Bronchial epithelial cell (primary cell): ENCODE measurements at places on chromosomes 5 and 9.
A peak's percentile ranks its signal among the peaks of the same experiment; 100 is the strongest.

GRCh38 chr5:53355316-53355715, 125.1 kb upstream of the FST start:
- peak; percentile 84 for DNase-seq

GRCh38 chr5:94941122-94941755, 322.8 kb downstream of the SLF1 start:
- peak; percentile 12 for DNase-seq

DNA sequence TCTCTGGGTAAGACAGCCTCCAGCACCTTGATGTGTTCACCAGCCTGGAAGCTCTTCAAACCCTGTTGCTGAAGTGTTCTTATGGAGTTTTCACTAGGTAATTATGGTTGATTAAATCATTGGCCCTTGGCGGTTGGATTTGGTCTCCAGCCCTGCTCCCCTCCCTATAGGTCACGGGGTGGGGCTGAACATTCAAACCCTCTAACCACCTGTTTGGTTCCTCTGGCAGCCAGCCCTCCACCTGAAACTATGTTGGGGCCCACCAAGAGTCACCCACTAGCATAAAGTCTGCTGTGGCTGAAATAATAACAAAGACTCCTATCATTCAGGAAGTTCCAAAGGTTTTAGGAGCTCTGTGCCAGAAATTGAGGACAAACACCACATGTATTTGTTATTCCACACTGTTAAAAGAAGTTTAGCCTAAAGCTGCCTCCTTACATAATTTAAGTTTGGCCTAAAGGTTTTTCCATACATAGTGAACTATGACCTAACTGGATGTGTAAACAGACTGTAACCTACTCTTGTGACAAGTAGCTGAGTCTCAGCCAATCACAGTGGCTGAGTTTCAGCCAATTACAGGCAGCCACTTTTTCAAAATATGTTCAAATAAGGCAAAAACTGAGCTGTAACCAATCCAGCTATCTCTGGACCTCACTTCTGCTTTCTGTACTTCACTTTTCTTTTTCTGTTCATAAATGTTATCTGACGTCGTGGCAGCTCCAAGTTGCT, 34.8 kb downstream of the TMEM252 start:
- no peak for DNase-seq

- no peak for DNase-seq
Measured at GRCh38 chr9:35842795-35843194, 13.8 kb downstream of the TMEM8B start.

DNA sequence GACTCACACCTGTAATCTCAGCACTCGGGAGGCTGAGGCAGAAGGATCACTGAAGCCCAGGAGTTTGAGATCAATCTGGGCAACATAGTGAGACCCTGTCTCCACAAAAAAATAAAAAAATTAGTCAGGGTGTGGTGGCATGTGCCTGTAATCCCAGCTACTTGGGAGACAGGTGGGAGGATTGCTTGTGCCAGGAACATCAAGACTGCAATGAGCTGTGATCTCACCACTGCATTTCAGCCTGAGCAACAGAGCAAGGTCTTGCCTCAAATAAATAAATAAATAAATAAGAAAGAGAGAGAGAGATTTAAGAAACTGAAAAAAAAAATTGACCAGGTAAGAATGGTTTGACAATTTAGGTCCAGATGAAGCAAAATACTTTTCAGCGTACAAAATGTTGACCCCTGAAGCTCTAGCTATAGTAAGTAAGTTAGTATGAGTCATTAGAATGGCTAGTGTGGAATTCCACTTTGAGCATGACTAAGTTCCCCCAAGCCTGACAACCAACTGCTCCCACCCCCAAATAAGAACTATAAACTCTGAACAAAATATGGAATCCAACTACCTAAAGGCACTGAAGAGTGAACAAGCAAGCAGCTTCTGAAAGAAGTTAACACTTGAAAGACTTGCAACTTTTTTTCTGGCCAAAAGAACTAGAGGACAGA, 217.8 kb upstream of the TLE4 start:
- DNase-seq, result peak; percentile 16

DNA sequence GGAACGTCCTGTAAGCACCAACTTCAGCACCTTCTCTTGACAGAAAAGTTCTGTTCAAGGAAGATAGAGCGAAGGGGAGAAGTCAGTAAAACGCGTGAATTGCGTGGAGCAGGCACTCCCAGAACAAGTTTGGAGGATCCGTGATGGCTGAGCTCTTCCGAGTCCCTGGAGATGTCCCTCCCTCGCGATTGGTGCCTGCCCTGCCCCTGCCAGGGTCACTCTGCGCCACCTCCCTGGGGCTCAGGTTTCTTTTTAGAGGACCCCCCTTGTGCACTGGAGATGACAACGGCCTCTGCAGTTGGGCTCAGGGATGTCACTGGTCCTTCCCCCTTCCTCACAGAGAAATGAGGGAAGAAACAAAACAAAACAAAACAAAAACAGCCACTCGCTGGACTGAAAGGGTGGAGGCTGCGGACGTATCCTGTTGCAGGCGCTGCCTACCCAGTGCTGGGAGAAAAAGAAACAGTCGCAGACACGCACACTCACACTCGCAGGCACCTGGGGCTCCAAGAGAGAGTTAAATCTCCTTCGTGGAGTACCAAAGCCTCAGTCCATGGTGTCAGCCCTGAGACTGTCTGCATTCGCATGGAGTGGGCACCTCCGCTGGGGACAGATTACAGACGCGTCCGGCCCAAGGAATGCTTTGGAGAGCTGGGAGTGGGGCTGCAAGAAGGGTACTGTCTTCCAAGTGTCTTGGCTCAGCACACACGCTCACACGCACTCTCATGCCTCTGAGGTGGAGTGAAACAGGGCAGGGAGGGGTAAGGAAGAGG, 512.7 kb downstream of the SLCO4C1 start:
- DNase-seq, result no peak

GRCh38 chr5:96324708-96325107, 108.3 kb downstream of the PCSK1 start:
- DNase-seq, result peak; percentile 97

DNA sequence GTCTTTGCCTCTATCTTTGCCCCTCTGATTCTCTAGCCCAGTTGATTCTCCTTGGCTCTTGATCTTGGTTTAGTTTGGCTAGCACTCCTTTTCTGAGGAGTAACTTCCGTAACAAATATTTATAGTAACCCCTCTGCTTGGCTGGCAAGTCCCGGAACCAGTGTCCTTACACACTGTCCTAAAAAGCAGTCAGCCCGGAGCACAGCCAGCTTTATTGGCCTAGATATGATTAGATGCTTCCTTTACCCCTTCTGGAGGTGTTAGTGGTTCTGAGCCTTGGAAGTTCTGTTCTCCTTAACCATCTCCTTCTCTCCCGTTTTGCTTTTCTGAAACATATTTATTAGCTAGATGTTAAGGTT, 17.0 kb upstream of the MSMP start:
- no peak for DNase-seq

GRCh38 chr5:93574491-93575305, 6.3 kb downstream of the NR2F1-AS1 start:
- DNase-seq, result no peak

GRCh38 chr9:91246846-91247245, 114.9 kb downstream of the AUH start:
- no peak for DNase-seq

GRCh38 chr9:134992755-134993124, 75.0 kb upstream of the FCN1 start:
- DNase-seq, result no peak

DNA sequence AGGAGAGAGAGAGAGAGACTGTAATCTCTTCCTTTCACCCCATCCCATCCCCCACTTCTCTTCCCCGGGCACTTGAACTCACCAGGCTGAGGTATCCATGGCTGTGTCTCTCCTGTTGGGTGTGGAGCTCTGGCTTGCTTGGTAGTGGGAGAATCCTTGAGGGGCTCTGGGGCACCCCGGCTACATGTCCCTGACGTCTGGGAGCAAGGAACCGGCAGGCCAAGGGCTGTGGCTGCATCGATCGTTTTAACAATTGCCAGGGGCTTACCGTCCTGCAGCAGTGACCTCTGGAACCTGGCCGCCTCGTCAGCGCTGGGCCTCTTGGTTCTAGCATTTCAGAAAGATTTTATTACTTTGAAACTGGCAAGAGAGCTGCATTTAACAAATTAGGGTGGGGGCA, 30.0 kb downstream of the FGF18 start:
- DNase-seq, result no peak
